Stimulated activated CD4-positive, alpha-beta T cell treated with anti-CD3 and anti-CD28 coated beads, Interleukin-12 subunit alpha, Interleukin-12 subunit beta, amount 100 ng/mL, for 48 hours (primary cell): ENCODE measurements at places on chromosomes 6 and 20.

DNA sequence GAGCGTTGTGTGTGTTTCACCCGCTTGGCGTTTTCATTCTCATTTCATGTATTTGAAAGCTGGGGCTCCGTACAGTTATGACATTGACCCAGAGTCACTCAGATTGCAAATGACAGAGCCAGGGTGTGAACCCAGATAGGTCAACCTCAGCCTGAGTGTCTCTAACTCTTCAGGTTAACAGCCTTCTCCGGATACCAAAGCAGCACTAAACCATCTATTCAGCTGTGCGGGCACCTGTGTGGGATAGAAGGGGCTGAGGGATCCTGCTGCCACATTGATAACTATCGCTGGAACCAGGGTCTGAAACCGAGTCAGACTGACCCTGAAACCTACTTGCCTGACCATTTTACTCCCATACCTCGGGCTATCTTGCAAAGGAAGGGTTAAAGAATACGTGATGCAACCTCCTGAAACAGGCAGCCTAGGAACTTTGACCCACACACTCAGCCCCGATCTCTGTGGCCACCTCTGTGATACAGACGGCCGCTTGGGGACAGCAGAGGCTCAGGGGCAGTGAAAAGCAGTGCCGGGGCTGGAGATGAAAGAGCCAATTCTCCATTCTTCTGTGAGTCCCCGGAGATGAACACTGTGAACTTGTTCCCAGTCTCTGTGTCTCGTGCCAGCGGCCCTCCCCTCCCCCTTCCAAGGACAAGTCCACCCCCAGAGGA is 233.5 kb upstream of the QKI start:
- no peak for DNase-seq

- no peak for DNase-seq
These were observed 96.8 kb downstream of the ARMC2 start for GRCh38 chr6:108944707-108945680.

DNA sequence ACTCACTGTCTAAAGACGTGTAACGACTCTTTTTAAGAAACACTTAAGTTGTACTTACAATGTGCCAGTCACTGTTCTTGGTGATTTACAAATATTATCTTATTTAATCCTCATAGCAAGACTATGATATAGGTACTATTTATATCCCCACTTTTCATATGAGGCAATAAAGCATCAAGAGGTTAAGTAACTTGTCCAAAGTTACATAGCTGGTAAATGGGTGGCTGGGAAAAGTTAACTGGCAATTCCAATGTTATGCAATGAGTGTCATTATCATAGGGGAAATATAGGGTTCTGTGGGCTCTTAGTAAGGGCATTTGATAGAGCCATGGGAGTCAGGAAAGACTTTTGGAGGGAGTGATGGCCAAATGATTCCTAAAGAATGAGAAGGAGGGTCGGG is 21.4 kb upstream of the RIPOR2 start:
- DNase-seq, result no peak

- no peak for DNase-seq
These were observed 289.9 kb upstream of the MMS22L start for GRCh38 chr6:97572943-97573342.

- DNase-seq, result no peak
These were observed at the start of gene LIN28B for GRCh38 chr6:104956731-104957294. Gene LIN28B, plus strand, starts transcription at chr6:104957107. Its CDS starts 144 bp downstream, at chr6:104957251.

DNA sequence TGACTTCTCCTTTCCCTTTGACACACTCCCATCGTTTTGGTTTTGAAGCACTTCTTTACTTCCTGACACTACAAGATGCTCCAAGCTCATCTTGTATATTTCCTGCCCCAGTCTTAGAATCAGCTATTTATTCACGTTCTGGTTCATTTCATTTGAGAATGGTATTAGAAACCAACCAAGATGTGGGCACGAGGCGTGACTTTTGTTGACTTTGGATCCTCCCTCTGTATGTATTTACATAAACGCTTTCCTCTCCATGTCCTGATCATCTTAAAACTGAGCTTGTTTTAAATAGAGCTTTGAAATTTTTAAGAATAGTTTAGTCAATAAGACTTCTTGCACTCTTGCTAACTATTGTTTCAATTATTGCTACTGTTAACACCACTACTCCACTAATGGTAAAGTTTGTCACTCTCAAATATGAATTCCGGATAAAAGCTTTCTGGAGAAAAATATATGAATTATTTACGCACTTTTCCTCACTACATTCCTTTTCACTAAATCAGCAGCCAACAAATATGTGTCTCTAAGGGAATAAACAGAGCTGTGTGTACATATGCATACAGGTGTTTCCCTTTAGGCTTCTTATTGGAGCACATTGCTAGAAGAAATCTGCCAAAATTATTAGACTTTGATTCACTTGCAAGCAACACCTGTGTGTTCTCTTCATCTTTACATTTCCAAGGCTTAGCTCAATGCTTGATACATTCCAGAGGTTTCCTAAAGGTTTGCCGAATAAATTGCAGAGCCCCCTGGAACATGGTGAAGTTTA is 77.3 kb upstream of the TMEM244 start:
- no peak for DNase-seq

DNA sequence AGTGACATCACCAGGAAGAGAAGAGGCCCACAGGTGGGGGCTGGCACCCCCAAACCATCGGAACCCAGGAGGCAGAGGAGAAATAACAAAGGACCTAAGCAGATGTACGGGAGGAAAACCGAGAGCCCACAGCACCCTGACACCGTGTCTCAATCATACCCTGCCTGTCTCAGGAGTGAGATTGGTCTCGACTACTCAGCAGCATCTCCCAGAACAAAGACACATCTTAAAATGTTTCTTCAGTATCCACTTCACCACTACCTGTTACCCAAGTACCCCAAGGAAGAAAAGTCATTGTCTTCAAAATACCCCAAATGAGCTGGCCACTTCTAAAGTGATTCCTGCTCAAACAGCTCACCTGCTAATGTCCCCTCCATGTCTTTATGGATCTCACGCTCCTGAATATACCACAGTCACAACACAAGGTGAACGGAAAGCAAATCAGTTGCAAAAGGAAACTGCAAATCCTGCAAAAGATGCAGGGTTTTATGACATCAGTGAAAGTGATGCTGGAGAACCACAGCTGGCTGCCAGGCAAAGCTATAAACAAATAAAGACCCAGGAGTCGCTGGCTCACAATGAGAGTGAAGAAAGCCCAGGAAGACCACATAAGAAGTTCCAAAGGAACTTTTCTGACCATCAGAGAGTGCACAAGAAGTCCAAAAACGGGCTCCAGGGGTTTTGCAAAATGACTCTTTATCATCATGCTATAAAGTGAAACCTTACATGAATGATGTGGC is 44.1 kb downstream of the PREX1 start:
- peak; percentile 33 for DNase-seq

GRCh38 chr6:64622944-64623343 is 987.3 kb downstream of the PHF3 start:
- DNase-seq, result no peak

DNA sequence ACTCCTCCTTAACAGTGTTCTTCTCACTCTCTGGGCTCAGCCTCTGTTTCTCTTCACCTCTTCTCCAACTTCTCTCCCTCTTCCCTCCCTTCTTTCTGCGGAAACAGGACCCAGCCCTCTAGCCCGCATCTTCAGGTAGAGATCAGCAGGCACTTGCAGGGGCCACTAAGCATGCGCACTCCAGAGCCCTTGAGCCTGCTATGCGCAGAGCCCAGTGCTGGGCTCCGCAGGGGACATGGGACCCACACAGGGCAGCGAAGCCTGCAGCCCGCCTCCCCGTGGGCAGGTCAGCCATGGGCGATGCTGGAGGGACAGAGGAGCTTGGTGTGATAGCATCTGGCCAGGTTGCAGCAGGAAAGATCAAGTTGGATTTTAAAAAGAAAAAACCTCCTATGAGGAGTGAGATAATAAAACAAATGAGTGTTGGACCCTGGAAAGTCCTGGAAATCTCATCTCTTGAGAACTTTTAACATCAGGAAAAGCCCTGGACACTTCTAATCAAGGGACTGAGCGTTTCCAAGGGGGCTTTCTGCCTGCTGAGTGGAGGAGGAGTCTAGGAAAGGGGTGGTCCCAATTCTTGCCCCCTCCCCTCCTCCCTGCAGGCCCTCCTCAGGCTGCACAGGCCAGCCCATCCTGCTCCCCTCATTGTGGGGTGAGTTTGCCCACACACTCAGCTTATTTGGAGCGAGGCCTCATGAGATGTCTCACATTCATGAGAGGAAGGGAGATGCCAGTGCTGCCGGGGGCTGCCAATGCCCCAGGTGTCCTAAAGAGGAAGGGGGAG is 71.9 kb downstream of the MDGA1 start:
- no peak for DNase-seq

DNA sequence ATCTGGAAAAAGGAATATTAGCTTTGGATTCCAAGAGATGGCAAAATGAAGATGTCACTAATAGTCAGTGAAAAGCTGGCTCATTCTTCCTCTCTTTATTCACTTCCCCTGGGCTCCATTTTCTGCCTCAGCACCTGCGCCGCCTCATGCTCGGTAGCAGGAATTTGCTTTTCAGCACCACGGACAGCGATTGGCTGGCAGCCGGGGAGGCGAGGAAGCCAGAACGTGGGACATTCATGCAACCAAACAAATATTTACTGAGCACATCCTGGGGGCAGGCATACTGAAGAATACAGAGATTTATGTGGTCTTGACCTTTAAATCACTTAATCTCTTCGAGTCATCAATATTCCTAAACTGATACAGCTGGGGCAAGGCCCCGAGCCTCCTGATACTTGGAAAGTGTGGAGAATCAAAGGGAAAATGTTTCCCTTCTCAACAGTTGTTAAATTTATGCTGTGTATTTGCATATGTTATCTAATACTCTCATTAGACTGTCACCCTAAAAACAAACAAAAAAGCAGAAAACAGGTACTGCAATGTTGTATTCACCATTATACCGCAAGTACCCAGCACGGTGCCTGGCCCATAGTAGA is 12.1 kb upstream of the PDYN start:
- DNase-seq, result peak; percentile 60

DNA sequence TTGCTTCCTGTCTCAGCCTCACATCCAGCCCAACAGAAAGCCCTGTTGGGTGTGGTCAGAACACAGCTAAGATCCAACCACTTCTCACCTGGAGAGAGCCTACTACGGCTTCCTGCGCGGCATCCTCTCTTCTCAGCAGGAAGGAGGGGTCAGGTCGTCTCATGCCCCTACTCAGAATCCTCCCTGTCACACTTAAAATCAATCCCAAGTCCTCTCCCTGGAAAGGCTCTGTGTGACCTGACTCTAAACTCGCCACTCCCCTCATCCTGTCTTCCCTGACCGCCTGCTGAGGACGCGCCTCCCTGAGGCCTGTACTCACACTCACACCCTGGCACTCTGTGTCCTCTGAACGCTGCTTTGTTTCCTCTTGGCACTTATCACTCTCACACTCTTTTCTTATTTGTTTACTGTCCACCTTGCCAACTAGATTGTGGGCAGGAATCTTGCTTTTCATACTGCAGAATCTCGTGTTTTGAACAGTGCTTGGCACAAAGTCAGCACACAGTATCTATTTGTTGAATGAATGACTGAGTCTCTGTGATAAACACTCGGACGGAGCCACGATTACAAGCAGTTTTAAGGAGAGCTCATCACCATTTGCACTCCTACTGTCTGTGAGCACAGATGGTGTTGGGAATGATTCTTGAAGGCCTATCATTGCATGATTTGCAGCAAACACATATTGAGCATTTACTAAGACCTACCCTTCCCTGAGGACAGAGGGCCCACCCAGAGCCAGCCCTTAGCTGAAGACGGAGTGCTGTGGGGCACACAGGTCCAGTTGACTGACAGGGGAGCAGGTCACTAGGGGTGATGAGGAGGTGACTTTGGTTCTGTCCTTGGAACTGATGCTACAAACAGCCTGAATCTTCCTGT is 18.7 kb downstream of the RAB5IF start:
- no peak for DNase-seq

DNA sequence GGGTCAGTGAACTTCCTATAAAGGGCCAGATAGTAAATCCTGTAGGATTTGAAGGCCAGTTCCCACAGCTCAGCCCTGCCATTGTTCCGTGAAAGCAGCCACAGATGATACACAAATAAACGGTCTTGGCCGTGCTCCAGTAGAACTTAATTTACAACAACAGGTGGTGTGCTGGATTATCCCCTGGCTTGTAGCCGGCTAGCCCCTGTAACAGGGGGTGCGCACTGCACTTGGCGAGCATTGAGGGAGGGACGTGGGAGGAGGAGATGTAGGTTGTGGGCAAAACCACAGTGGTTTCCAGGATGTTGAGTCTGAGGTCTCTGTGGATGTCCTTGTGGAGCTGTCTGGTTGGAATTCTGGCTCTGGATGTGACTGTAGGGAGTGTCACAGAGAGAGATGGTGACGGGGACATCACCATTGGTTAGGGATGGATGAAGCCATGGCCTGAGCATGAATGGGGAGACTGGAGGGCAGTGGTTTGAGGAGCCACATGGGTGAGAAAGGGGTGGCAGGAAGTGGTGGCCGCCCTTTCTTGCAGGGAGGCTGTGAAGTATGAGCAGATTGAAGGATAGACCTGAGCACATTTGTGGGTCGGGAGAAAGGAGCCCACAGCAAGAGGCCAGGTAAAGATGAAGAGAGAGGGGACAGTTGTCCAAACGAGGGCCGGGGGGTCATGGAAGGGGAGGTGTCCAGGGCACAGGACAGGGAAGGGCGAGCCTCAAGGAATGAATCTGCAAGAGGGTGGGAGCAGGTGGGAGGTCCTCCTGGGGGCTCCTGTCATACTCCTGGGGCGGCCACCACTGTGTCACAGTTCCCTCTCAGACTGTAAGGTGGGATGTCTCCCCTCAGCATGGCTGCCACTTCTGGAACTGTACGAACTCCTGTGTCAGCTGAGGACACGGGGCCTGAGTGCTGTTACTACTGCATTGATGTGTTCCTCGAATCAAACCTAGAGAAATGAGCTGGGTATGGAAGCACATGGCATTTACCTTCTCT is 53.6 kb downstream of the CDH26 start:
- no peak for DNase-seq

DNA sequence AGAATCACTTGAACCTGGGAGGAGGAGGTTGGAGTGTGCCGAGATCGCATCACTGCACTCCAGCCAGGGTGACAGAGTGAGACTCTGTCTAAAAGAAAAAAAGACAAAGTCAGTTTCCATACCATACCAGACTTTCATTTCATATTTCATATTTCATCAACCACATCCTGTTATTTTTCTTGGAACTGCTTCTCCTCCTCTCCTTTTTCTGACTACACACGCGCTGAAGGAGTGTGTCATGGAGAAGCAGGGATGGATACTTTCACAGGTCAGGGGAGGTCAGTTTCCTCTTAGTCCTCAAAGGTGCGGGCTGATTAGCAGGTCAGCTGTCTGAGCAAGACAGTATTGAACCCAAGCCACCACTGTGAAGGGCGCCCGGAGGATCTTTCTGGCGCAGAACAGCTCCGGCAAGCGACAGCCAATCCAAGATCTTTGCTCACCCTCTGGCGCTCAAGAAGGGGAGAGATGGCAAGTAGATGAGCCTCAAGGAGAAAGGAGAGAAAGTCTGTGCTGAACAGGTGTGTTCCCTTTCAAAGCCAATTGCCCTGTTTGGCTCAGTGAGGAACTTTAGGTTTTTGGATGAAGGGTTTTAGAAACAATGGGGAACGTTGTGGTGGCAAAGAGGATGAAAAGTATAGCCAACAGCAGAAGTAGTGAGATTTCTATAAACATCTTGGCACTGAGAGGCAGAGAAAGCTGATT is 18.9 kb upstream of the SYNJ2 start:
- no peak for DNase-seq
